ENCODE measurements at places on chromosomes 4 and X.

GRCh38 chr4:4781936-4782707 lies 77.3 kb upstream of the MSX1 start:
- DNase-seq, result peak; percentile 81

DNA sequence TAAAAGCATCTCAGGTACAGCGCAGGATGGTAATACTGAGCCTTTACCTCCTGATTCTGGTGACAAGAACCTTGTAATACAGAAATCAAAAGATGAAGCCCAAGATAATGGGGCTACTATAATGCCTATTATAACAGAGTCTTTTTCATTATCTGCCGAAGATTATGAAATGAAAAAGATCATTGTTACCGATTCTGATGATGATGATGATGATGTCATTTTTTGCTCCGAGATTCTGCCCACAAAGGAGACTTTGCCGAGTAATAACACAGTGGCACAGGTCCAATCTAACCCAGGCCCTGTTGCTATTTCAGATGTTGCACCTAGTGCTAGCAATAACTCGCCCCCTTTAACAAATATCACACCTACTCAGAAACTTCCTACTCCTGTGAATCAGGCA lies 3.2 kb downstream of the ZBTB33 start:
- no peak for DNase-seq

- peak; percentile 51 for DNase-seq
Measured at GRCh38 chrX:124256216-124256615, 76.2 kb upstream of the TEX13D start.

GRCh38 chrX:1152090-1152489 lies 60.4 kb downstream of the CRLF2 start:
- no peak for DNase-seq

GRCh38 chrX:72495046-72495445 lies 77.6 kb downstream of the HDAC8 start:
- peak; percentile 51 for DNase-seq

DNA sequence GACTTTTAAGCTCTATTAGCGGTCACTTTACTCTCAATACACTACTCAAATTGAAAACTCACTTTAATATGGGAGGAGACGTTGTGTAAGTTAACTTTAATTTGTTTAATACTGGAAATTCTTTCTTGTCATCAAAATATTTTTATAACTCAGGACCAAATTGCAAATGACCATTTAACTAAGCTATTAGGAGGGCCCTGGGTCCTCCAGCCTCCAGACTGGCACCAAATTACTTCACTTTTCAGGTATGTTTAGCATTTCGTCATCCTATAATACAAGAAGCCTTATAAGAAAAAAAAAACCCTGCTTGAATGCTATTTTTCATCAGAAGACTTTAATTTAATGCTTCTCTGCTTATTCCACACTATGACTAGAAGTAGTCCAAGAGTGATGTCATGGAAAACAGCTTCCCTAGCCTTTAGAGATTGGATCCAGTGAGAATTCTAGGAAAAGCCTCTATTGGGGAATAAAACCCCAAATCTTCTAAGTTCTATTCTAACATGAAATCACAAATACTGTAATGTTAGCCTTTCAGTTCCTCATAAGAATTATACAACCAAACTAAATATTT lies 6.6 kb downstream of the KLHL15 start:
- DNase-seq, result peak; percentile 27

DNA sequence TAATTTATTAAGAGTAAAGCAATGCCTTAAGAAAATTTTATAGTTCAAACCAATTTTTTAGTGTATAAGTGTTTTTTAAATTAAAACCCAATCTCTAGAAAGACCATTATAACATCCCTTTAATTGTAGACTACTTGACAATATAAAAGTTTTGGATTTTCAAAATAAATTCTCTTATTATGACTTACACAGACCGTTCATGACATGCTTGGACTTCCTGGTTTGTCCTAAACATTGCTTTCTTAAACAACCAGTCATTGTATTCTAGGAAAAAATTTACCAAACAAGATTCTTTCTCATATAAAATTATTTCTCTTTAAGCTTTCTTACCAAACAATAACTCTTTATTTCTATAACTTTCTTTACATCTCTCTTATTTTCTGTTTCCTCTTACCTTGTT lies 49.0 kb upstream of the CXorf51A start:
- peak; percentile 0 for DNase-seq

DNA sequence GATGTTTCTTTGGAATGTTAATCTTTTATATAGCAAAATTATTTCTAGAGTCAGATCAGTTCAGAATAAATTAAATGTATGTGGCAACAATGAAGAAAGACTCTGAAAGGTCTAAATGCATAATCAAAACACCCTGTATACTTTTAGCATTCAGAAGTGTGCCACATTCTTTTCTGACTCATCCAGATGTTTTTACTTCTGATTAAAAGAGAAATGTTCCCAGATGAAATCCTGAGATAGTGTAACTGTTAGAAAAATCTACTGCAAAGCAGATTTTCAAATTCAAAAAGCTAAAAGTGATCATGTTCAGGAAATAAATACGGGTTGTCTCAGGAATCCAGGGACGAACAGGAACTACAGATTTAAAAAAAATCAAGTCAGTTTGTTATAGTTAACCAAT lies 241.4 kb downstream of the GRIA3 start:
- peak; percentile 32 for DNase-seq

DNA sequence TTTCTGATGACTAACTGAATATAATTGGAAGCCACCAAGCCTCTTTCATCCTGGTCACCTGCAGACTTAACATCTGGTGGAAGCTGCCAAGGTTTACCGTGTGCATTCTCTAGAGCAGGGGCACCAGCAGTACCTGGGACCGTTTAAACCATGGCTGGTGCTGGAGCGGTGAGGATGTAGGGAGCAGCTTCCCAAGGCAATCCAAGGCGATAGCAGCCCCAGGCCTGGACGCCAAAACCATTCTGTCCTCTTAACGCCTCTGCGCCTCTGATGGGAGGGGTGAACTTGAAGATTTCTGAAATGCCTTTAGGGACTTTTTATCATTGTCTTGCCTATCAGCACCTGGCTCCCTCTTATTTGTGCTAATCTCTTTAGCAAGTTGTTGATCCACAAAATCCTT lies 37.3 kb upstream of the SPANXN2 start:
- no peak for DNase-seq

DNA sequence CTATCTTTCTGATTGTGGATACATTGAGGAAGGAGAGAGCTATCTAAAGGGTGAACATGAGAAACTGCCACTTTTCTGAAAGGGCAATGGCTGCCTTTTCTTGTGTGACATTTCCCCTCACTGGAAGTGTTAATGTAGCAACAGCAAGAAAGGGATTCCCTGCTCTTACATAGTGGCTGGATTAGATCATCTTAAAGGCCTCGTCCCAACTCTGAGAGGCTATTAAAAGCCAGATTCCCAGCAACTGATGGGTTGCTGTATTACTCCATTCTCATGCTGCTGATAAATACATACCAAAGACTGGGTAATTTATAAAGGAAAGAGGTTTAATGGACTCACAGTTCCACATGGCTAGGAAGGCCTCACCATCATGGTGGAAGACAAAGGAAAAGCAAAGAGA lies 33.7 kb upstream of the ADH7 start:
- DNase-seq, result peak; percentile 31
